ENCODE measurements at places on chromosomes 1 and 21. TPM values are rescaled to one million over a fixed set of nuclear protein-coding genes. Genes with fewer than 3 reads are reported as not detected.

The DISP1 gene
- total RNA-seq, result 3.8 TPM

The ANGPTL1 gene
- total RNA-seq, result 1.5 TPM

The SH2D5 gene
- total RNA-seq, result 0.56 TPM

The DISC1 gene
- 3.8 TPM for total RNA-seq

The FLG2 gene
- not detected for total RNA-seq

The ATG4C gene
- 14.1 TPM for total RNA-seq
